ENCODE measurements at places on chromosomes 1 and 21.

DNA sequence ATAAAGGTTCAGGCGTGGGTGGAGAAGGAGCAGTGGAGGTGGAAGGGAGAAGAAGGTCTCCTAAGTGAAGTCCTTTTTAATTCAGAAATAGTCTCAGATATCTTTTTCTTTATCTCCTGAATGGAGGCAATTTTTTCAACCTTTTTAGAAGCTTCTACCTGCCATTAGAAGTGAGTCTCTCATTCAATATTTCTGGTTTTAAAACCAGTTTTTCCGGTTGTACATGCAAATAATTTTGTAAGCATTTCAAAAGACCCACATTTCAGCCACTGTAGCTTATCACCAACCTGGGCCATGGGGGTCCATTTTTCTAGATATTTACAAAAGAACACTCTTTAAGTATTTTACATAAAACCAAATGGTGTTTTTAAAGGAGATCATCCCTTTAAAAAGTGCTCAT, 1280.2 kb downstream of the NCAM2 start:
- no peak for DNase-seq

DNA sequence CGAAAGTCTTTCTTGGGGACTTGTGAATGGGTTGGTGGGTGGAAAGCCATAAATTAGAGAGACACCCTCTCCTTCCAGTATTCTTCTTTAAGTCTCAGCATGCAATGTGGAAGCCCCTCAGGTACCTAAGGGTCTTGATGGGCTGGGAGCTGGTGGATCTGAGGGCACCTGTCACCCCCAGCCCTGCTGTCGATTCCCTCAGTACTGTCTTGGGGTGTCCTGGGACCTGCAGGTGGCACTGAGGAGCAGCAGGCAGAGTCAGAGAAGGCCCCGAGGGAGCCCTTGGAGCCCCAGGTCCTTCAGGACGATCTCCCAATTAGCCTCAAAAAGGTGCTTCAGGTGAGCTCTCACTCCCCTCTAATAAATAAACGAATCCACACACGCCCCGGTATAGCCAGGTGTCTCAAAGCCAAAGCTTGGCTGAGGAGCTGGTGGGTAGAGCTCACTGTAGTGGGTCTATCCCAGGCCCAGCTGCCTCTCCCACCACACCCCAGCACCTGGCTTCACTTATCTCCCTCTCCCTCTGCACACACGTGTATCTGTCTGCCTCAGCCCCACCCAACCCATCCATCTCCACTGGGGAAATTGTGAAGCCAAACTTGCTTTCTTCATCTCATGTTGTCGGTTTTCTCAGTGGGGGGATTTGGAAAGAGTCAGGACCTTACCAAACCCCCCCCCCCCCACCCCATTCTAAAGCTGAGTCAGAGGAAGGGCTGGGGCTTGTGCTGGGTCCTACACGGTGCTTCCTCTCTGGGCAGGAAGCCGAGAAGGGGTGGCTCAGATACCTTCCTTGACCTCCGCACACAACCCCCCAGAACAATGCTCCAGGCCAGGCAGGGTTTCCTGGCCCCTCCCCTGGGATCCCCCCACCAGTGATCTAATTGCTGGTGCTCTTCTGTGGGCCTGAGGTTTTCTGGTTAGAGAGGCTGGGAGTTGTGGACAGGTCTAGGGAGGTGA, 1.6 kb downstream of the ADAM15 start:
- peak; percentile 47 for DNase-seq

DNA sequence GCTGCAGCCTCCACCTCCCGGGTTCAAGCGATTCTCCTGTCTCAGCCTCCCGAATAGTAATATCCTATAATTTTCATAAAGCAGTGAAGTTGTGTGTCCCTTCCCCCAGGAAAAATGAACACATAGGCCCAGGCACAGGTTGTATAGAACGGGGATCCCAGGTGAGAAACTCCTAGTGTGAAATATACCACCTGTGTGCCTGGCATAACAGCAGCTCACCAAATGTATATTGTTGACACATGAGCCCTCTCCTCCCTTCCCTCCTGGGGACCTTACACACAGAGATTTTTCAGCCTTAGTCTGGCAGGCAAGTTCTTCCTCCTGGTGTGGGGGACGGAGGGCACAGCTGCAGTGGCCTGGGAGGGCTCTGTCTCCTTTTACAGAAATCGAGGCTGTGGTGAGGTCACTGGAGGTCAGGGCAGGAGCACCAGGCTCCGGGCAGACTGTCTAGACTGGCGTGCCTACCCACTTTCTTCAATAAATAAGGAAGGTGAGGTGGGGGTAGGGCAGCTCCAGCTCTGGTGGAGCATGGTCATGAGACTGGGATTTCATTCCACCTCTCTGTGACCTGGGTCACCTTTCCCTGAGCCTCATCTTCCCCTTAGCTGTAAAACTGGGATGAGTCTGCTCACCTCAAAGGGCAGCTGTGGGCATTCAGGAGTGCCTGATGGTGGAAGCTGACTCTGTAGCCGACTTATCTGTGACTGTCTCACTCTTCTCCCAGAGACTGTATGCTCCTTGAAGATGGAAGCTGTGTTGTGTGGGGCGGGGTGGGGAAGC, 14.3 kb downstream of the RCC1 start:
- DNase-seq, result no peak

DNA sequence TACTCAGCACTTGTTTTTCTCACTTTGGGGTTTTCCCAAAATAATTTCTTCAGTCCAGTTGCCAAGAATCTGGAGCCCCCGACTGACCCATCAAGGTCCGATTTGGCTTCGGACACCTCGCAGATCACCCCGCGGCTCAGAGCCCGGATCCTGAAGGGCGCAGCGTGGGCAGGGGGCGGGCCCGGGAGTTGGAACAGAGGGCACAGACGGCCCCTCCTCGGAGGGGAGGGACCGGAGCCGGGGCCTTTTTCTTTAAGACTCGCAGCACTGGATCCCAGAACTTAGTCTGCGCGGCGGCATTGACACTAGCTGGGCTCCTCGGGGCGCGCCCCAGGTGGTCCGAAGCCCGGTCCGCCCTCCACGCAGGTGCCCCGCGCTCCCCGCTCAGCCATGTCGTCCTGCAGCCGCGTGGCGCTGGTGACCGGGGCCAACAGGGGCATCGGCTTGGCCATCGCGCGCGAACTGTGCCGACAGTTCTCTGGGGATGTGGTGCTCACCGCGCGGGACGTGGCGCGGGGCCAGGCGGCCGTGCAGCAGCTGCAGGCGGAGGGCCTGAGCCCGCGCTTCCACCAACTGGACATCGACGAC, at the start of gene CBR3:
CBR3 (plus strand) TSS at position 277 of the 588 bp plus-strand sequence; CDS start at position 391, 114 bp downstream.
- no peak for DNase-seq

DNA sequence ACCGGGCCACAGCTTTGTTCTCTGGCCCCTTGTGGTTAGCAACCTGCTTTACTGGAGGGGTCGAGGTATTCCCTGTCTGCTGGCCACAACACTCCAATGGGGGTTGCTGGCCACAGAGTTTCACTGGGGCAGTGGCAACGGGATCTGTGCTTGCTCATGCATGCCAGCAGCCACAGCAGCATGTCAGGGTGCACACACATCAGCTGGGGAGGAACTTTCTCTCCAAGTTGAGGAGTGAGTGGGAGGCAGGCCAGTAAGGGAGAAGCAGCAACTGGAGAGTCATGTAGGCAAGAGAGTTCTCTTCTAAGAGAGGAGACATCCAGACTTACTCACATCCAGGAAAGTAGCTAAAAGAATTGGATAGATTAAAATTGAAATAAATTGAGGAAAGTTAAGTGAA, 38.0 kb downstream of the SAMD13 start:
- no peak for DNase-seq

GRCh38 chr1:223674119-223674890, 8.8 kb upstream of the CAPN8 start:
- no peak for DNase-seq

- DNase-seq, result no peak
These were observed 12.7 kb downstream of the TPM3 start for GRCh38 chr1:154178911-154179811.

- no peak for DNase-seq
These were observed 127.3 kb downstream of the HHIPL2 start for GRCh38 chr1:222420633-222421032.

DNA sequence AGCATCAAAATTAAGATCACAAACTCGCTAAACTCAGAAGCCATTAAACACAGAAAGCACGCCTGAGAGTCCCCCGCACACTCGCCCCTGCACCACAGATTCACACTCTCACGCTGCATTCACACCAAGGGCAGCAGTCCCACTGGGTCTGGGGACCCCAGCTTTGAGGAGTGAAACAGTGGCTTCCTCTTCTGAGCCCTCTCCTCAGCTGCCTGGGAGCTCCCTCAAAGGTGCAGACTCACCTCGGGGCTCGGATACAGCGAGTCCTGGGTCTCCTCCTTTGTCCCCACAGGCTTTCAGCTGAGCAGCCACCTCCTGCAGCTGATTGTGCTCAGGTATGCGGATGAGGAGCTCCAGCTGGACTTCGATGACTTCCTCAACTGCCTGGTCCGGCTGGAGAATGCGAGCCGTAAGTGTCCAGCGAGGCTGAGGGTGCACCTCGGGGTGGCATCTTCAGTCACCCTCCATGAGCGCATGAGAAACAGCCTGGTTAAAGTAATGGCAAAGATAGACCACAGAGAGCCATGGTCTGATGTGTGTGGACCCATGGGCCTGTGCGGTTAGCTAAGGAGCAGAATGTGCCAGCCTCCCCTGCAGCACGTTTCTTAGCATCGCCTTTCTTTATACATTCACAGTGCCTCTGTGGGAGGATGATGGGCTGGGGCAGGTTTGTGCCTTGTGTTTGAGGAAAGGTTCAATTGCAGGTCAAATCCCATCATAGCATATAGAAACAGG, 47.9 kb downstream of the CAPN9 start:
- DNase-seq, result no peak

DNA sequence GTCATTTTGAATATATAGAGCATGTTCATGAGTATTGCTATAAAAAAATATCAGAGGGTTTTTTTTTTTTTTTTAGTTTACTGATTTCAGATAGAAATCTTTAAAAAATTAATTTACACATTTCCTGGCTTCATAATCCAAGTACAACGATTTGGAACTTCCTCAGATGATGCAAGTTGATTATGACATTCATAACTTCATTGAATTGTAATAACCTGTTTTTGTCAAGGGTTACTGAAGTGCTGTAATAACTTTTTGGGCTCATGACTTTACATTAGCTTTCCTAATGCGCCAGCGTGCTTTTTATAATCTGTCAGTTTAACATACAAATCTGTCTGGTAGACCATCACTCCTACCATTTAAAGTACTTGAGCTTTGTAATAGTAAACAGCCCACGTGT, 81.3 kb downstream of the SASS6 start:
- DNase-seq, result no peak

DNA sequence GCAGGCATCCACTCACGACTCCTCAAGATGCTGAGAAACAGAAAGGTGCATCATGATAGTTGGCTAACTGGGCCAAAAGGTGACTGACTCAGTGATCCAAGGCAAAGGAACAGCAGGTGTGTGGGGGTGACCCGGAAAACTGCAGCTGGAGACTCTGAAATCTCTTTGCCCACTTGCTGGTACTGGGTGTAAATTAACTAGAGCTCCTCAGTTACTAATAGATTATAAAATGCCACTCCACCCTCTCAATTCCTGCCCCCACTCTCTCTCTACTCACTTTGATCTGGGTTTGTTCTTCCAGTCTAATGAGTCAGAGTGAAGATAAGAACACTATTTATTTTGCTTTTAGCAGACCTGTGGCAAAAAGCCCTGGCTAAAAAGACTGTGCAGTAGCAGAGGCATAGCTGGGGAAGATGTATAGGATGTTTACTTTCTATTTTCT, 7.2 kb upstream of the PIGC start:
- DNase-seq, result peak; percentile 82

GRCh38 chr1:65409314-65409713, 11.2 kb upstream of the LEPR start:
- no peak for DNase-seq

GRCh38 chr1:18879215-18879790, 19.8 kb upstream of the TAS1R2 start:
- no peak for DNase-seq

DNA sequence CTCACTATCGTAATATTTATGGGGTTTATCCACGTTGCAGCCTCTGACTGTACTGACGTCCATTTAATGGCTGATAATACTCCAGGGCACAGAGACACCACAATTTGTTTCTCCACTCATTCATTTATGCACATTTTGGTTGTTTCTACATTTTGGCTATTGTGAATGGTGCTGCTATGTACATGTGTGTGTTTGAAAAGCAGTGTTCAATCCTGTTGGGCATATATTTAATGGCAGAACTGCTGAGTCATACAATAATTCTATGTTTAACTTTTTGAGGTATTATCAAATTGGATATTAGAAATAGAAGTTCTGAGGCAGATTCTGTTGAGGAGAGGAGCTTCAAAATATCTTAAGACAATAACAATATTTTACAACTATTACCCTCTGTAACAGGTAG, 39.0 kb upstream of the NADK start:
- no peak for DNase-seq

Data from SW480 (cell line).